ENCODE measurements at places on chromosomes 3 and 15.

DNA sequence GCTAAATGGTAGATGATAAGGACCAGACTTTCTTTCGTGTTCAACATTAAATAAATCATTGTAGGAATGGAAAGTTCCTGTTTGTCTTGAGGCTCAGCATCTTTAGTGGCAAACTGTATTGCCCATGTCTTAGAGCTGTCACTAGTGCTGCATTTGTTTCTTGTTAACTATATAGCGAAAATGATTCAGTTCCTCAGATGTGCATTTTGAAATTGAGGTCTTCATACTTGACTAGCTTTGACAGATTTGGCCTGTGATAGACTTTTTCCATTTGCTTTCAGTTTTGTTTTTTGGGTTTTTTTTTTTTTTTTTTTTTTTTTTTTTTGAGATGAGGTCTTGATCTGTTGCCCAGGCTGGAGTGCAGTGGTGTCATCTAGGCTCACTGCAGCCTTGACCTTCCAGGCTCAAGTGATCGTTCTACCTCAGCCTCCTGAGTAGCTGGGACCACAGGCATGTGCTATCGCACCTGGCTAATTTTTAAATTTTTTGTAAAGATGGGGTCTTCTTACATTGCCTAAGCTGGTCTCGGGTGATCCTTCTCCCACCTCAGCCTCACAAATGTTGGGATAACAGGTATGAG is 9.5 kb upstream of the RPLP1 start:
- no peak for DNase-seq

DNA sequence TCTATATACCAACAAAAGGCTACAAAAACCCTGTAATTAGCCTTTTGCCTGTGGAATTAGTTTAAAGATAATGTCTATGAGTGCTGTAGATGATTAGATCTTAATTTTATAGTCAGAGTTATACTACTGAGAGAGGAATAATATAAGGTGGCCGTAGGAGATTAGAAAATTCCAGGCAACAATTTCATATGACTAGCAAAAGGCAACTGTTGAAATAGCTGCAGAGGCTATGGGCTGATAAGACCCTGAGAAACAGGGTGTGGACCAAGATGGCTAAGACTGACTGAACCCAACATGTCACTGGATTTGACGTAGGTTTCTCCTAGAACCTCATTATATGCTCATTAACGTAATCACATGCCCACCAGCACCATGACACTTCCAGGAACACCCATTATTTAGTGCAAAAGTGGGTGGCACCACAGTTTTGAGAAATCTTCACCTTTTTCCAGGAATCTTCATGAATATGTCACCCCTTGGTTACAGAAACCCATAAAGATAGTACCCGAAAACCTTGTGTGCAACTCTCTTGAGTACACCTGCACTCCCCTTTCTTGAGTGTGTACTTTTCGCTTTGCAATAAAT is 29.1 kb upstream of the SCG3 start:
- DNase-seq: no peak

GRCh38 chr15:100898661-100899462 is 19.2 kb downstream of the ALDH1A3 start:
- no peak for DNase-seq

DNA sequence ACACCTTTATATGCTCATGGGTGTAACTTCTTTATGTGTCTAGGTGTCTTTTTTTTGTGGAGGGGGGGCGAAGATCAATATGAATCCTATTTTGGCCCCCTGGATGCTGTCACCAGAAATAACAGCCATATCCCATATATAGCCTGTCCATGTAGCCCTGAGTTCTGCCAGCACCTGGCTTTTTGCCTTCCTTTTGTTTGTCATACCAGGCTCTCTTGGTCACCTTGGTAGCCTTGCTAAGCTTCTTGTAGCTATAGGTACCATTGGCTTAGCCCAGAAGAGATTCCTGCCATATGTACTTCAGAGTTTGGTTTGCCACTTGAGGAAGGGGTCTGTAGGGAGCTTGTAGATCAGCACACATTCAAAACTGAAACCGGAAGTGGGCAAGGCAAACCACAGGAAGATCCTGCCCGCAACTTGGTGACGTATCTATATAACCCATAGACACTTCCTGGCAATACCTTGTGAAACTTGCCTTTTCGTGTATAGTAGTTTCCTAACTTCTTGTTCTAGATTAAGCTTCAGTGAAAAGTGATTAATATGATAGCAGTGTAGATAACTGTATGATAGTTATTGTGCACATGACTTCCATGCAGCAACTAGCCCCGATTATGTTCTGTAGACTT is 11.9 kb downstream of the RASA2 start:
- no peak for DNase-seq

- DNase-seq: no peak
Observed at GRCh38 chr15:31474059-31474868, 147.6 kb downstream of the KLF13 start.

DNA sequence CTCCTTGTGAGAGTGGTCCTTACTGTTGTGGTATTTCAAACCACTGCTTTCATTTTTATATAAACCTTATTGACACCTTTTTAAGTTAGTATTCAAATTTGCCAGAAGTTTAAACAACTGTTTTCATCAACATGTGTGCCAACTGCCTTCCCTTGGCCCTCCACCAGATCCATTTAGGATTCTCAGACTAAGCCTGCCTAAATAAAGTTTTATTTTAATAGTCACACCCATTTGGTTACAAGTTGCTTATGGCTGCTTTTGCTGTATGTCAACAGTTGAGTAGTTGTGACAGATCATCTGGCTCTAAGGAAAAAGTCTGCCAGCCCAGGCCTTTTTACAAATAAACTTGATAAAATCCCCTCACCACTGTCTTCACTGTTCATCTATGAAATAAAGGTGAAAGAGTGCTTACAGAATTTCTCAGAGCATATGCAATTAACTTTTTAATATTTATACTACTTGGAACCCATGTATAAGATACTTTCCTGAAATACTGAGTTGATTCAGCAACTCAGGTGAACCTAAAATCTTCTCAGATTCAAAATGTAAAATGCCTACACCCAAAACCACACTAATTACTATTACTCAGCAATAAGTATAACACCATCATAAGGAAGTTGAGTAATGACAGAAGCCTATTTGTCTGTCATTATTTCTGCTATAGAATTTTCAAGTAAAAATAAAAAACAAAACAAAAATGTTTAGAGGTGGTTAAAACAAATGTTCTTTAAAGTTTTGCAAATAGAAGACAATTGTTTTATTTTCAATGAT is 35.1 kb downstream of the PEAK1 start:
- DNase-seq: no peak

GRCh38 chr3:197309528-197310361 is 11.3 kb upstream of the DLG1 start:
- no peak for DNase-seq

GRCh38 chr3:59608356-59608755 is 558.5 kb upstream of the CFAP20DC start:
- DNase-seq: no peak

- DNase-seq: no peak
Observed at GRCh38 chr3:145219355-145220235, 941.4 kb downstream of the PLOD2 start.

DNA sequence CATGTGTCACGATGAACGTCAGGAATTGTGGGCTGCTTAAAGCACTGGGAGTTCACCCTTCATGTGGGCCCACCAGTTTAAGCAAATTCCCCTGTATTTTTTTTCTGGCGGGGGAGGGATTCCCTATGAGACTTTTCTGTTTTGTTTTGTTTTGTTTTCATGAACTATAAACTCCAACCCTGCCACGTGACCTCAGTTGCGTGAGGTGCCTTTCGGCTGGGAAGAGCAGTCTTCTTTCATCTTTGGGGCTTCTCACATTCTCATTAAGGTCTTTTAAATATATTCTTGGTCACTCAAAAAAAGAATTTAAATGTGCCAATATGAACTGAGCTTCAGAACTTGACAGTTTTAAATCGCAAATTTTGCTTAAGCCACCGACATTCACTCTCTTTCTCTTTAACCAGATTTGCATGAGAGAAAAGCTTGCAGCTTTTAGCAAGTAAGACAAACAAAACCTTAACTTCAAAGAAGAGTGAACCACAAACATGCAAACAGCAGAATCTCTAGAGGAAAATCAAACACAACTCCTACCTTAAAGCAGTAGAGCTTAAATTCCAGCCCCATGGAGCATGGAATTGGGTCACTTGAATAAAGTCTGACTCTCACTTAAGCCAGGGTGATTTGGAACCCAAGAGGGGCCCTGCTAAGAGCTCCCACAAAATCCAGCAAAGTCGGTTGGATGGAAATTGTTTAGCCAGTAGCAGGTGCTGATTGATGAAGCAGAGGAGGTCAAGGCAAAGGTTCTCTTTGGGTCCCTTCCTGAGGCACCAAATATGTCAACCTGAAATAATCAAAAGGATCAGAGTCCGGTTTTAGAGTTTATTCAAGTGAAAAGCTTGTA is 699.8 kb upstream of the GBE1 start:
- DNase-seq: no peak

DNA sequence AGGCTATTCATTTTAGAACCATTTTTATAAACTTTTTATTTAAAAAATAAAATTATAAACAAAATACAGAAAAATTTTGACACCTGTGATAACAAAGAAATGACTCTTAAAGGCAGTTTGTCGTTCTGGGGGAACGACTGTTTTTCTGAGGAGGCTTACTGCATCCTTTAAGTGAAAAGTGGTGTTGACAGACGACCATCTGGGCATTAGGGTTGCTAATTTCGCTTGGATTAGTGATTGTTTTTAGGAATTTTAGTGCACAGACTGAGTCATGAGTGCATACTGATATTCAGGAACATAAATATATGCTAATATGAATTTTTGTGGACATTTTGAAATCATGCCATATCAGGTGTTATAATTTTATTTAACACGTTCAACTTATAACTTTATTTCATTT is 28.5 kb downstream of the OSTN start:
- no peak for DNase-seq

GRCh38 chr3:129971351-129972052 is 3.0 kb upstream of the TRH start:
- DNase-seq: no peak
